OCI-LY7 (cell line): ENCODE measurements at places on chromosomes 4 and X. TPM values are rescaled to one million over a fixed set of nuclear protein-coding genes. Genes with fewer than 3 reads are reported as not detected.

The NWD2 gene
- not detected in 2 replicates for total RNA-seq

The NSUN7 gene
- 0.31 TPM in 1 of 2 replicates, not detected in the other for total RNA-seq

The SHOX gene
- not detected in 2 replicates for total RNA-seq

The WAS gene
- 87.0 and 89.7 TPM in 2 replicates for total RNA-seq

The MEPE gene
- total RNA-seq = not detected in 2 replicates

The TASL gene
- 0.26 TPM in 1 of 2 replicates, not detected in the other for total RNA-seq

- DNase-seq = no peak
Measured at GRCh38 chr4:38454284-38454683, 209.7 kb upstream of the KLF3 start.

GRCh38 chr4:62302710-62303109 is 1102.6 kb downstream of the ADGRL3 start:
- no peak for DNase-seq

- peak; percentile 68 for DNase-seq
Measured at GRCh38 chrX:147912093-147912801, 528 bp downstream of the FMR1 start.

DNA sequence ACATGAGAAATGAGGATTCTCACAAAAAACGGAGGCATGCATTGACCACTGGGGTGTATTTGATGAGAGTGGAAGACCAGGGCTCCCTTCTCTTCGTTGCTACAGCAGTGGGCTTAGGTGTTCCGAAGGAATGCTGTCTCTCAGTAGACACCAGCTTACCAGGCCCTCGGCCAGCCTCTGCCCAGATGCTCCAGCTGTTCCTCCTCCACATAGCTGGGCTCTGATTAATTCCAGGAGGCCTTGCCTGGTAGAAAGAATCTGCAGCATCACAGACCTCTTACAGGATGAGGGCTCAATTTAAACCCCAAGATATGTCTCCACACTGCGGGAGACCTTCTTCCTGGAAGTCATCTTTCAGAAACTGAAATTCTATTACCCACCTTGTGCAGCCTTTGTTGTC is 346.6 kb upstream of the TENM3 start:
- DNase-seq = no peak

DNA sequence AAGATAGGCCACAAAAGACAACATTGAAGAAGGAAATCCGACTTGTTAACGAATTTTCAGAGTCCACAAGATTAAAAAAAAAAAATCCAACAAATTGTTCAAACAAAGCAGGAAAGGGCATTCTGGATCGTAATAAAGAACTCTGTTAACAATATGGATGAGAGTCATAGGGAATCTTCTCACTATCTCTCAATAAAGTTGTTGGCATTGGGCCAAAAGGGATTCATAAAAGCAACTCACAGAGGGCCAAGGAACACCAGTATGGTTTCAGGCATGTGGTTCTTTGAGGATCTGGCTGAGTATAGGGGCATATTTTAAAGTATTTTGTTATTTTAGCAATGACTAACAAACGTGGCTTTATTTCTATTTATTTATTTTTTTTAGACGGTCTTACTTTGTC is 49.5 kb downstream of the SHISA3 start:
- DNase-seq = no peak

DNA sequence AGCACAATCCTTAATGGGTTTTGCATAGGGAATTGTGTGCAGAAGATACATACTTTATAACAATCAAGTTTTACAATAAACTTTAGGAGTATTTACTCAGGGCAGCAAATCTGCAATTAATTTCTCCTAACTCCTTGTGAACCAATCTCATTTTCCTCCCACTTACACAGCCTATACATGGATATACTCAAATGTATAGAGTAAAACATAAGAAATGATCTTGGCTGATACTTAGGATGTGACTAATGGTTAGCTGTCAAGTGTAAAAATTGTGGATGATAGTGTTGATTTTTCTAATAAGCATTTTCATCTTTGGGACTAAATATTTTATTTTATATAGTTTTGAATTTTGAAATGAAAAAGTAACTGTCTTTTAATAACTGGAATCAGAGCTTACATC is 759.6 kb downstream of the GRID2 start:
- no peak for DNase-seq

DNA sequence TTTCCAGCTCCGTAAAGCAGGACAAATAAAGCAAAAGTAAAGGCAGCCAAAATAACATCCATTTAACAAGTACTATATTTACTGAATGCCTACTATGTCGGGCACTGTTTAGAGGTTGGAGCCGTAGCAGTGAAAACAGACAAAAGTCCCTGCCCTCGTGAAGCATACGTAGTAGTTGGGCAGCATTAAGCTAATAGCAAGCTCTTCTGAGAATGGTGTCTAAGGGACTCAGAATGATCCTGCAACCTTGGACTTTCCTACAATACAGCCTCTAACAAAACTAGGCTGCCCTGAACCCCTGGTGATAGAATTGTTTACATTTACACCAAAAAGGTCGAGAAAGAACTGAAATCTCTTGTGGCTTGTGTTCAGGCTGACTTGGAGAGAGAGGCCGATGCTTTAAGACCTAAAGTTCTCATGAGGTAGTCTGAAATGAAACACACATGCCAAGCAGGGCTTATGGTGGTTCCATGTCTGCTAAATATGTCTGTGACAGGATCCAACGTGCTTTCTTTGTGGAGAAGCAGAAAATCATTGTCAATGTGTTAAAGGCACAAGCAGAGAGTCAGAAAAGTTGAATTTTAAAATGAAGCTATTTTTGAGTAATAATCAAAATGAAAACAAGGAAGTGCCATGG is 898 bp upstream of the PDGFC start:
- DNase-seq = no peak

GRCh38 chr4:153005899-153006381 is 69.8 kb downstream of the FHDC1 start:
- no peak for DNase-seq

- no peak for DNase-seq
Measured at GRCh38 chr4:26792639-26793038, 68.0 kb upstream of the STIM2 start.
